ENCODE measurements at places on chromosomes 3 and 15.

DNA sequence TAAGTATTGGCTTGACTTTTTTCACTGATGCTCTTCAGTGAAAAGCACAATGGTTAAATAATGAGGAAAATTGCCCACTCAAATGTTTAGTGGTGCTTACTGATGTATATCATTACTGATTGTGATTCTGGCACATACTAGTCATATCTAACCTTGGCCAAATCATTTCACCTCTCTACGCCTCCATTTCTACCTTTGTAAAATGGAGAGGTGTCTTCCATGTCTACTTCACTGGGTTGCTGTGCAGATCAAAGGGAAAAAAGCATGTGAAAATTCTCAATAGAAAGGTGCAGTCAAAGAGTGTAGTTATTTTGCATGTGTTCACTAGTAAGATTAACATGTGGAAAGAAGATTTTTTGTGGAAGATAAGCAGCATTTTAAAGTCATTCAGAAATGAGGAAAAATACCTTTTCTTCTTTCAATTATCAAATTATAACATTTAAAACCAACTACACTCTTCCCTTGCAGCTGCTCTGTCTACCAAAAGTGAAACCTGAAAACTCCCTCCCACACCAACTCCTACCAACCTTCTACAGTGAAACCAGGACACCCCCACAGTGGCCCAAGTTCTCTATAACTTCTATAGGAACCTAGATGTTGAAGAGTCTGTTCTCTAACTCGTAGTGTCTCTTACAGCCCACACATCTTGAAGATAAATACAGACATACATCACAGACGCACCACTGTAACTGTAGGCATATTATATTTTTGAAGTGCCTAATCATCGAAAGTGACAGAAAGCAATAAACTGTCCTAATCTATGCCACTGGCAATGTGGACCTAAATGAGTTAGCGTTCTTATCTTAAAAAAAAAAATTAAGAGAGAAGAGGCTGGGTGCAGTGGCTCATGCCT lies 1.4 kb downstream of the CD200R1 start:
- DNase-seq: no peak

DNA sequence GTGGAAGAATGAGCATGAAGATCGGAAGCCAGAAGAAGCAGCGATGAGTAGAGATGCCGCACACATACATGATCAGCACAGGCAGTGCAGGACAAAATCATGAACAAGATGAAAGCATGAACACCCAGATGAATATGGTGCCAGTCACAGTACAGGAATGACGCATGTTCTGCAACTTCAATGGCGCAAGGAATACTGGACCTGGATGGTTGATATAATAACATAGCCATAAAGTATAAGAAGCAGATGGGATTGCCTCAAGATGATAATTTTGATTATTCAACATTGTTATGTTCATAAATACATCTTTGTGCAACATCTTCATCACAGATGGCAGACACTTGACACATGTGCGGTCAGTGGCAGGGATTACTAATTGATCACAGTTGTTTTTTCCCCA lies 59.7 kb upstream of the SLCO3A1 start:
- DNase-seq: no peak

DNA sequence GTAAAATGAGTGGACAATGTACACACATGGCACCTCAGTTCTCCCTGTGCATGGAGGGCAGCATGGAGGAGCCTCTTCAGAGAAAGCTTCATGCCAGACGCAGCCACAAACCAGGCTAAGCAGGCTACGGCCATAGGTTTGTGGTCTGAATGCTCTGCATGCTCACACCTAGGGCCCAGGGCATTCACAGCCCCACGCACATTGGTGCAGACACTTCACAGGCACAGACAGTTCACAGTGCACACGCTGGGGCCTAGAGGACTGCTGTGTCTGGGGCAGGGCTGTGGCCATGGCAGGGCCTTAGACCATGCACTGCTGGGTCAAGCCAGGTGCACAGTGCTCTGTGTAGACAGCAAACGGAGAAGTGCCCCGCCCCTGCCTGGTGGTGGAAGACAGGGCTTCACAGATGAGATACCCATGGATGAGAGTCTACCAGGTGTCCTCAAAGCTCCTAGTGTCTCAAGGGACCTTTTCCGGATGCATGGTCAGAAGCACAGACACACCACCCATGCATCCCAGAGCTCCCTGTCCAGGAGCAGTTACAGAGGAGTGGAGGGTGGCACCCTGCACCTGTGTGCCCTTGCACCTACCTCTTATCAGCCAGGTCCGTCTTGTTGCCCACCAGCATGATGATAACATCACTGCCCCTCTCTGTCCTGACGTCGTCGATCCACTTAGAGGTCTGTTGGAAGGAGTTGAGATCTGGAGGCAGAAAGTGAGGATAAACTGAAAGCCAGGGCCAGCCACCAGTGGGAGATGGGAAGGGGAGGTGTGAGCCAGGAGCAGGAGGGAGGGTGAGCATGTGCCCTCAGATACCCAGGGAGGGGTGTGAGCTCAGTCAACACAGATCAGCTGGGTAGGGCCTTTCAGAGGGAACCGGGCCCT lies 33.5 kb downstream of the SRPRB start:
- DNase-seq: no peak

- no peak for DNase-seq
These were observed 24.2 kb downstream of the TLNRD1 start for GRCh38 chr15:81024936-81025335.

GRCh38 chr3:16794257-16794656 lies 90.5 kb upstream of the PLCL2 start:
- DNase-seq: no peak

- DNase-seq: no peak
These were observed 53.6 kb downstream of the FEZF2 start for GRCh38 chr3:62319570-62320243.

- no peak for DNase-seq
These were observed 91.1 kb downstream of the LIPC start for GRCh38 chr15:58522865-58523264.

DNA sequence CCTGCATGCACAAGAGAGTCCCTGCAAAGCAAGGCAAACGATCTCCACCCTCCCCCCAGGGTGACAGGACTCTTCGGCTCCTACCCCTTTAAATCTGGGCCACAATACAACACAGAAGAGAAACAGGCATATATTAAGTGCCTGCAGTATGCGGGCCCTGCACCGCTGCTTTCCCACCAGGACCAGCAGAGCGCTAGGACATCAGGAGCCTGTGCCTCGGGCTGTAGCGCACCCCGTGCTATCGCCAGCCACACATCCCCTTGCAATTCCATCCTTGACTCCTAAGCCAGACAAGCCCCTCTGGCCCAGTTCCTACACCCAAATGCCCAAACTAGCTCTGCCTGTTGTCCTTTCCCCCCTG lies 4.1 kb downstream of the GALNT15 start:
- DNase-seq: no peak

DNA sequence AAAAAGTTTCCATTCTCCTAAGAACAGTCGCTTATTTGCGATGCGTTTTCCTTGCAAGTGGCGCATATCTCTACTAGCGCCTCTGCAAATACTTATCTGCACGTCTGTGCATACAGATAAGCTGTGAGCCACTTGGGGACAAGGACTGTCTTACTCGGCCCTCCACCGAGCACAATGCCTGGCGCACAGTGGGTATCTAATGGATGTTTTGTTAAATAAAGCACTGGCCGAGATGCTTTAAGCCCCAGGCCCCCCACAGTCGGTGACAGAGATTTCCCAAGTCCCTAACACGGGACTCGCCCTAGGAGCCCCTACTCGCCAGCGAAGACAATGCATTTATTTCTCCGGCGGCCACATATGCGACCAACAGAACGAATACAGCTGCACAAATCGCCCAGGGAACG lies 503 bp downstream of the HLTF start:
- no peak for DNase-seq

GRCh38 chr3:127684871-127685707 lies 12.3 kb downstream of the ABTB1 start:
- DNase-seq: no peak

DNA sequence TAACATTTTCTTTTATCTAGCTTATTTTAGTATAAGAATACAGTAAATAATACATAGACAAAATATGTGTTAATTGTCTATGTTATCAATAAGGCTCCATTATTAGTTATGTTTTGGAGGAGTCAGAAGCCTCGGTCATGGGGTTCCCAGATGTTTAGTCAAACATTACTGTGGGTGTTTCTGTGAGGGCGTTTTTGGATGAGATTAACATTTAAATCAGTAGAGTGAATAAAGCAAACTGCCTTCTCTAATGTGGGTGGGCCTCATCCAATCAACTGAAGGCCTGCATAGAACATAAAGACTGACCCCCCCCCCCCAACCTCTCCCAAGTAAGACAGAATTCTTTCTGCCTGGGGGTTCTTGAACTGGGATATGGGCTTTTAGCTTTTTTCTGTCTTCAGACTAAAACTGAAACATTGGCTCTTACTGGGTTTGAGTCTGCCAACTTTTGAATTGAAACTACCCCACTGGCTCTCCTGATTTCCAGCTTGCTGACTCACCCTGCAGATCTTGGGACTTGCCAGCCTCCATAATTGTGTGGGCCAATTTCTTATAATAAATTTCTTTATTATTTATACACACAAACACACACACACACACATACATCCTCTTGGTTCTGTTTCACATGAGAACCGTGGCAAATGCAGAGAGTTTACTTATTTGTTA lies 192.0 kb downstream of the TPRG1 start:
- no peak for DNase-seq

- DNase-seq: no peak
These were observed 65.5 kb downstream of the SRGAP3 start for GRCh38 chr3:9183811-9184460.

GRCh38 chr3:143171141-143171980 lies 51.8 kb downstream of the CHST2 start:
- DNase-seq: no peak

GRCh38 chr3:133991209-133991608 lies 38.5 kb downstream of the SLCO2A1 start:
- no peak for DNase-seq

- no peak for DNase-seq
These were observed 269.2 kb downstream of the ZBBX start for GRCh38 chr3:167110901-167111300.

DNA sequence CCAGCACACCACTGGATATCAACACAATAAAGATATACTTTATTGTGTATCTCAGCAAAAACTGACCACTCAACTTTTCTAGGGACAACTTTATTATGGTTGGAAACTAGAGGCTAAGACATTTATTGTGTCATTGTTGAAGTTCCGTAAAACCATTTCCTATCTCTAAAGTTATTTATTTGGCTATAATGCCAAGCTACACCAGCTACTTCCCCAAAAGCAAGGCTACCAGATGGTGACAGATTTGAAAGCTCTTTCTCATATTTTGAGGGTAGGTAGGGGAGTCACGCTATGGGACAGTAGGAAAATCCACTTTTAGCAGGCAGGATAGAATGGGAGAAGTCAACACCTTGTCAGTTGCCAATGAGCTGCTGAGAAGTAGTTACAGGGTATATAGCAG lies 834.6 kb upstream of the CFAP20DC start:
- DNase-seq: no peak

DNA sequence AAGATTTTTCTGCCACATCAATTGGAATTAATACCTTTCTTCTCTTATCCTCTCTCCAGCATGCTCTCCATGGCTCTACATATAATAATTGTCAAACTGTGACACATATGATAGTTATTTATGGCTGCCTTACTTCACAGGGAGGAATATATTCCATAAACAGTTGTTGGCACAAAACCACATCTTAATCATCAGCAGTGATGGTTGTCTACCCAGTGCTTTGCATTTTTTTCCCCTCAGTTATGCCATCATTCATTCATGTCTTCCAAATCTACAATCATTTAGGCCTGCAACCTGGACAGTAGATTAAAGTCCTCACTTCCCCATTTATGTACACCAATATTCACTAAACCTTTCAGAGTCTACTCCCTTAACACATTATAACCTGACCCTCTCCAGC lies 107.7 kb downstream of the THRB start:
- no peak for DNase-seq

GRCh38 chr15:70121624-70122302 lies 24.0 kb upstream of the TLE3 start:
- no peak for DNase-seq

DNA sequence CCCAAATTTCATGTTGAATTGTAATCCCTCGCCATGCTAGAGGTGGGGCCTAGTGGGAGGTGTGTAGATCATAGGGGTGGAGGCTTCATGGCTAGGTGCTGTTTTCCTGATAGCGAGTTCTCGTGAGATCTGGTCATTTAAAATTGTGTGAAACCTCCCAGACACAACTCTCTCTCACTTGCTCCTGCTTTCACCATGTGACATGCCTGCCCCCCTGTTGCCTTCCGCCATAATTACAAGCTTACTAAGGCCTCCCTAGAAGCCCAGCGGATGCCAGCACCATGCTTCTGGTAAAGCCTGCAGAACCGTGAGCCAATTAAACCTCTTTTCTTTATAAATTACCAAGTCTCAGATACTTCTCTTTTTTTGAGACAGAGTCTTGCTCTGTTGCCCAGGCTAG lies 36.0 kb downstream of the CCDC54 start:
- DNase-seq: no peak

DNA sequence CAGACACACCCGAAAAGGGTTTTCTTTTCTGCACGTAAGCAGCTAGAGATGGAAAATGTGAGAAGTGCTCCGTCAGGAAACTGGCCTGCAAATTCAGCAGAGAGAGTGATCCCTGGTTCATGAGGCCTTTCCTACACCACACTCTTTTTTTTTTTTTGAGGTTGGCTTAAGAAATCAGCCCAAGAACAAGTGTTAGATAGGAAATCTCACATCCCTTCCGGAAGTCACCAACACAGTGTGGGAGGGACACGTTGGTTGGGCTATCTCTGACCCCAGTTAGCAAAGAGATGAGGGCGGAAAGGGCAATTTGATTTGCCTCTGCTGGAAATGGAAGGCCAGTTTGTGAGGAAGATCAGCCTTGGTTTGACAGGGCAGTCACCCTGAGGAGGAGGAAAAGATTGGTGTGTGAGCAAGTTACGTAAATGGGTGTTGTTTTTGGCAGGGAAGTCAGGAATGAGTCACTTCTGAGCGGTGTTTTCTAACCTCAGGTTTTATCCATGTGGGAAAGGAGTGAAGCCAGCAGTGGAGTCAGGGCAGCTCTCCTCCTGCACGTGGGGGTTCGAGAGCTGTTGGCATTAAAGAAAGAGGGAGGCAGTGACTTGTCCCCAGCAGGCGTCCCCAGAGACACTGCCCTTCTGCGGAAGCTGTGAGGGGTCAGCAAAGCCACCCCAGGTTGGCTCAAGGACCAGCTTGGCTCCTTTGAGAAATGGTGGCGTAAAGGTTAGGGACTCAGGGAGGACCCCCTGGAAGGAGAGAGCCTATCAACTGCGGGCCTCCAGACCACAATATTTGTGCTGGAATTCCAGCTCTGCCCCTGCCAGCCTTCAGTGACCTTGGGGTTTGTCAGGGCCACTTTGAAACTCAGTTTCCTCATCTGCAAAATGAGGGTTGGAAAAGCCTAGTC lies 237.6 kb upstream of the BHLHE40 start:
- DNase-seq: no peak

GRCh38 chr3:140292684-140293083 lies 357.7 kb downstream of the CLSTN2 start:
- DNase-seq: no peak

Measured in progenitor cell of endocrine pancreas (in vitro differentiated cells).